ENCODE measurements at places on chromosomes 16 and 17. TPM values are rescaled to one million over a fixed set of nuclear protein-coding genes. Genes with fewer than 3 reads are reported as not detected.

EVI2A gene
- 2.7 TPM for total RNA-seq

MYLK3 gene
- 0.44 TPM for total RNA-seq

ABCC12 gene
- not detected for total RNA-seq

TMEM204 gene
- 32.8 TPM for total RNA-seq

FOXO3B gene
- 3.6 TPM for total RNA-seq

ZFP3 gene
- 9.1 TPM for total RNA-seq

MYOCD gene
- total RNA-seq, result 28.2 TPM

- DNase-seq, result no peak
Observed at GRCh38 chr17:68385490-68386215, 71.6 kb downstream of the WIPI1 start.

- no peak for DNase-seq
Observed at GRCh38 chr17:58706351-58707140, 14.1 kb downstream of the RAD51C start.

DNA sequence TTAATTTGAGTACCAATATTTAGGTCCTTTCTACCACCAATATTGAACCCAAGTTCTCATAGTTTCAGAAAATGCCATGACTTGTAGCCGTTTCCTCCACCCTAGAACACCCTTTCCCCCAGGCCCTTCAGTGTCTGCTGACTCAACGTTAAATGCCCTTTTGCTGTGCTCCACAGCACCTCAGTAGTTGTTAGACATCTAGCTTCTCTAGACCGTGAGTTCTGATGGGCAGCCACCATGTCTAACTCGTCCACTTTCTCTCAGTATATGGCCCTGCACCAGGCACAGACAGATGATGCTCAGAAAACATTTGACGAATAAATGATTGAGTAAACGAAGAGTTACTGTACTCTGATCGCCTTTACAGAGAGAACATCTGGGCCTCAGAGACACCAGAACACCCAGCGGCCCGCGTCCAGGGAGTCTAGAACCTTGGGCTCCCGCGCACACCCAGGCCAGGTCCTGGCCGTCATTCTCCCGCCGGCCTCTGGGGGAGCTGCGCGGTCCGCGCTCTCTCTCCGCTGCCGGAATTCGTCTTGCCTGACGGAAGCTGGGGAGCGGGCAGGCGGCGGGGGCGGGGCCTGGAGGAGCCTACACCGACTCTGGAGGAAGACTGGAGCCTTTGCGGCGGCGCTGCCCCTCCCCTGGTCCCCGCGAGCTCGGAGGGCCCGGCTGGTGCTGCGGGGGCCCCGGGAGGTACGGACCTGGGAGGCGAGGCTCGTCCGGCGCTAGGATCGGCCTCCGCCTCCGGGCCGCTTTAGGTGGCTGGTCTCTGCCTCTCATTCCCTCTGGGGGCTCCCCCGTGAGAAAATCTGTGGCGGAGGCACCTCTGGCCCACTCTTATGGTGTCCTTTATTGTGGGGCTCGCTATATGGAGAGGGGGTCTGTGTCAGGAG is at the start of gene NKIRAS2:
NKIRAS2 (plus strand) TSS at position 582 of the 896 bp plus-strand sequence. CDS start 1,488 bp downstream, outside the sequence.
- DNase-seq, result peak; percentile 95

DNA sequence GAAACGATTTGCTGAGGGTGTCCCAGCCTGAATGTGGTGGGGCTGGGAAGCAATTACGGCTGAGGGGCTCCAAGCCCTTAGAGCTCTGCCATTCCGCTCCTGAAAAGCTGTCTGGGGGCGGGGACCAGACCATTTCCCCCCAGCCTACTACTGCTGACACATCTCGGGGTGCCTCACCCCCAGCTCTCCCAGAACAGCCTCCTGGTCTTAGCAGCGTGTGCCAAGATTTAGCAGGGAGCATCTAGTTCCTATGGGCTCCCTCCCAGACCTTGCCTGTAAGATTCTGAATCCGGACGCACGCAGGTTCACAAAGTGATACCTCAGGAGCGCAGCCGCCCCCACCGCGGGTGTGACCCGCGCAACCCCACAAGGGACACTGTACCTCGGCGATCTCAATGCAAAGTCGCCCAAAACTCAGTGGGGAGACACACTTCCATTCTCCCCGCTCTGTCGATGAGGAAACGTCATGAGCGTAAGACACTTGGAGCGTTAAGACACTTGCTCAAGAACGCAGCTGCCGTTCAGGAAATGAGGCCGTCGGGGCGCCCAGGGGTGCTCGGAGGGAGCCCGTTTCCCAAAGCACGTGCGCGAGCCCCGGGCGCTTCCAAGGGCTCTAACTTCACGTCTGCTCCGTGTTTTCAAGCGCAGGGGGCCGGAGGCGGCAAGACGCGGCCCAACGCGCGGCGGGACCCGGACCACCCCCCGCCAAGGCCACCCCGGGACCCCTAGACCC is 629 bp downstream of the GEMIN4 start:
- no peak for DNase-seq

- DNase-seq, result no peak
Observed at GRCh38 chr17:79800325-79801155, 3.7 kb upstream of the CBX8 start.

DNA sequence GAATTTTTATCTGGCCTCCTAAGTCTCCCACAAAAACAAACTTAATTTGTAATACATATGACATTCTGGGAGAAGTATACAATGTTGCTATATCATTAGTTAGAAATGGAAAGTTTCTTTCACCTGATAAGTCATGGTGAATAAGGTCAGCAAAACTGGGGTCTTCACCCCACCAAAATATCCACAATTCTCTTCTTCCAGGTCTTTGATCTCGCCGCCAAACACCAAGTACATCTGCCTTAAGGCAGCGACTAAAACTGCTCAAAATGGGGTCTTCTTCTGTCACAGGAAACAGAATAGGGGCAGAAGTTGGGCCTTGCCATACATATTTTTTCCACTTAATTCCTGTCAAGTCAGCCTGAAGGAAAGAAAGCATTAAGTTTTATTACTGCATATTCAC is 2.1 kb downstream of the MED13 start:
- DNase-seq, result no peak

DNA sequence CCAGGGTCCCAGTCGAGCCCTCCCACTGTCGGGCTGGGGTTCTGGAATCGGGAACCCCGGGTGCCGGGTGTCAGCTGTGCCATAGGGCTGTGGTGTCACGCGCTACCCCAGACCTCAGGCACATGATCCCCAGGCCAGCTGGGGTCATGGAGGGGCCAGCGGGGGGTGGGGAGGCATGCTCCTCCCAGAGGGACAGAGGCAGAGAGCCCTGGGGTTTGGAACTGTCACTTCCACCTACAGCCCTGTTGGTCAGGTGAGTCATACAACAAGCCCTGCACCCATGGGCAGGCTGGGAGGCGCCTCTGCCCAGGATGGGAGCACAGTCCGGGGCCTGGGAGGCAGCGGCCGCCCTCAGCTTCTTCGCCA is 63.0 kb downstream of the BAIAP2 start:
- peak; percentile 61 for DNase-seq

DNA sequence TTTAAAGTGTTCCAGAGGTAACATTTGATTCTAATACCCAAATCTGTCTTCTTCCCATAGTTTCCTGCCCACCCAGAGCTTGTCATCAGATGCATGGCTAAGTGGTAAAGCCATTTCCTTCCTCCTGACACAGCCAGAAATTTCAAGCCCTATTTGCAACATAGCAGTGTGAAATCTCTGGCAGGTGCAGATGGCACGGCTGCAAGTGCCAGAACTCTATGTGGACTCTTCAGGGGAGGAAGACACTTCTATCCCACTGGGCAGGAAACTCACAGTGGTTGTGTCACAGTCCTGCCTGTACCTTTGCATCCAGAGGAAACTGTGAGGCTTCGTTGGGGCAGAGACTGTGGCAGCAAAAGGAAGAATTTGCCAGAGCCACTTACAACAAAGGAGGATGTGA is 13.2 kb downstream of the DYNLRB2 start:
- DNase-seq, result no peak

DNA sequence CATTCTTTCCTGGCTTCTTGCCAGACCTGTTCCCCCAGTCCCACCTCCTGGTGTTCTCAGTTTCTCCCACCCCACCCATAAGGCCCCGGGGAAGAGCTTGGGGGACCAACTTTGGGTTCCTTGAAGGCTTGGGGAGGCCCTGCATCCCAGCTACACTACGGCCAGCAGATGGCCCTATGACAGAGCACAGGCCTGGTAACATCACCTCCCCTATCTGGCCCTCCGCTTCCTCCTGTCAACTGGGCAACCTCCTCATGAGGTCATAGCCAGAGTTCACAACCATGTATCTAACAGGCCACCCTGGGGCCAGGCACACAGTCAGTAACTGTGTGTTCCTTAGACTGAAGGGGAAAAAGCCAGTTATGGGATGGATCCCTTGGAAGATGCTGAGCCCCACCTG is 31.4 kb downstream of the MYO15A start:
- DNase-seq, result no peak

GRCh38 chr16:588639-588888 is 1.3 kb upstream of the RAB40C start:
- no peak for DNase-seq

- DNase-seq, result peak; percentile 67
Observed at GRCh38 chr17:29807520-29808361, 122.3 kb downstream of the SSH2 start.

DNA sequence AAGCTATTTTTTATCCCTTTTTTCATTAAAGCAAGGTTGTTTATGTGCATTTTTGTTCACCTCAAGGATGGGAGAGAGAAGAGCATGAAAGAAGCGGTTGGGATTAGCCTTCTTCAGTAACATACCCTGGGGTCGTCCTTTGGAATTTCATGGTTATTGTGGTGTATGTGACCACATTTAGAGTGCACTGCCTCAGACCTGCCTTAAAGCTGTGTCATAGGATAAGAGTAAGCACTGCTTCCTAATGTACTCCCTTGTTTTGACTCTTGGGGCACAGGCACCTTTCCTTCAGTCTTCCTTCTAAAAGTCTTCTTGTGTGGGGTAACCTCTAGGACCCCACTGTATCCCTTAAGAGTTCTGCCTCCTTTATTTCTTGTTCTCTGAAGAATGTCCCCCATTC is 28.9 kb downstream of the TNRC6A start:
- DNase-seq, result no peak

DNA sequence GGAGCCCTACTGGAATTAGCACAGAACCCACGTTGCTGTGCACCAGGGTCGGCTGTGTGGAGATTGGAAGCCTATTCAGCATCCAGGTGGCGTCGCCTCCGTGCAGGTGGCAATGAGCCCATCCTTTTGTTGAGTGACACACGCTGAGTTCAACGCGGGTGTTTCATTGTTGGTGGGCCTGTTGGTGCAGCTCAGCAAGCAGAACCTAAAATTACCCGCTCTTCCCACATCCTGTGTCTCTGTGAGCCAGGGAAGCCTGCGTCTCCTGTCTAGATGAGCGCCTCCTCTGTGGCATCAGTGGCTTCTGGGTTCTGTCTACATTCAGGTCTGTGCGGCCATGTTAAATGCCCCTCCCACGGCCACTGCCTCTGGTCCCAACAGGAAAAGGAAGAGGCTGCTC is 14.5 kb downstream of the CD2BP2 start:
- peak; percentile 31 for DNase-seq

DNA sequence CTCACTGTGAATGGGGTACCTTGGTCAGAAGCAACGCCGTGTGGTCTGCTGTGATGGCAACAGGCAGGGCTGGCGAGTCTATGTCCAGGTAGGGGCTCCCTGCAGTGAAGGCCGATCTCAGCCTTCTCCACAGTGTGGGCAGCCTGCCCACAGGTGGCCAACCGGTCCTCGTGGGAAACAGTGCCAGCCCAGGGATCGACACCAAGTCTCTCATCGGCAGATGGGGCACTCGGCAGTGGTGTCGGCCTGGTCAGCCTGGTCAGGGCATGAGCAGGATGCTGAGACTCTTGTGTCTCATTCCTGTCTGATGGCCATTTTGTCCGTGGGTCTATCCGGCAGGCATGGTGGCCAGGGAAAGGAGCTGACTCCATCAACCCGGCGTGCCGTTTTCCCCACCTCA is 92.2 kb downstream of the TNFRSF13B start:
- DNase-seq, result no peak

All from ureter (tissue), 1 donor.